ENCODE measurements at places on chromosomes 11 and 22.

DNA sequence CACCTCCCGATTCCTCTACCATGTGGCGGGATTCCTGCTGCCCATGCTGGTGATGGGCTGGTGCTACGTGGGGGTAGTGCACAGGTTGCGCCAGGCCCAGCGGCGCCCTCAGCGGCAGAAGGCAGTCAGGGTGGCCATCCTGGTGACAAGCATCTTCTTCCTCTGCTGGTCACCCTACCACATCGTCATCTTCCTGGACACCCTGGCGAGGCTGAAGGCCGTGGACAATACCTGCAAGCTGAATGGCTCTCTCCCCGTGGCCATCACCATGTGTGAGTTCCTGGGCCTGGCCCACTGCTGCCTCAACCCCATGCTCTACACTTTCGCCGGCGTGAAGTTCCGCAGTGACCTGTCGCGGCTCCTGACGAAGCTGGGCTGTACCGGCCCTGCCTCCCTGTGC is 10.5 kb downstream of the CXCR5 start:
- no peak for DNase-seq

- DNase-seq = no peak
These were observed 315.3 kb upstream of the LUZP2 start for GRCh38 chr11:24181395-24182047.

- DNase-seq = no peak
These were observed 9.5 kb downstream of the ROBO3 start for GRCh38 chr11:124874571-124875255.

GRCh38 chr22:38012604-38013072 is 28.3 kb upstream of the SOX10 start:
- no peak for DNase-seq

DNA sequence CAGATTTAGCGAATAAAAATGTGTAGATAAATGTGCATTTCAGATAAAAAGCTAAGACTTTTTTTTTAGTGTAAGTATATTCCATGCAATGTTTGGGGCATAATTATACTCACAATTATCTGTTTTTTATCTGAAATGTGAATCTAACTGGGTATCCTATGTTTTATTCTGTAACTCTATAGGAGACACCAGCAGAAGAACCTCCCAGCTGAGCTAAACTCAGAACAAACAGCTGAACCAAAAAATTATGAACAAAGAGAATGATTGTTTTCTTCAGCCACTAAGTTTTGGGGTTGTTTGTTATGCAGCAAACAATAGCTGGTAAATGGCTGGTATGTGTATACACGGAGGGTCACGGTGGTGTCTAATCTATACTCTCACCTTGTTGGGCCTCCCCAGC is 42.9 kb downstream of the FBXO7 start:
- no peak for DNase-seq

GRCh38 chr22:38294193-38294592 is 21.4 kb upstream of the TMEM184B start:
- no peak for DNase-seq

DNA sequence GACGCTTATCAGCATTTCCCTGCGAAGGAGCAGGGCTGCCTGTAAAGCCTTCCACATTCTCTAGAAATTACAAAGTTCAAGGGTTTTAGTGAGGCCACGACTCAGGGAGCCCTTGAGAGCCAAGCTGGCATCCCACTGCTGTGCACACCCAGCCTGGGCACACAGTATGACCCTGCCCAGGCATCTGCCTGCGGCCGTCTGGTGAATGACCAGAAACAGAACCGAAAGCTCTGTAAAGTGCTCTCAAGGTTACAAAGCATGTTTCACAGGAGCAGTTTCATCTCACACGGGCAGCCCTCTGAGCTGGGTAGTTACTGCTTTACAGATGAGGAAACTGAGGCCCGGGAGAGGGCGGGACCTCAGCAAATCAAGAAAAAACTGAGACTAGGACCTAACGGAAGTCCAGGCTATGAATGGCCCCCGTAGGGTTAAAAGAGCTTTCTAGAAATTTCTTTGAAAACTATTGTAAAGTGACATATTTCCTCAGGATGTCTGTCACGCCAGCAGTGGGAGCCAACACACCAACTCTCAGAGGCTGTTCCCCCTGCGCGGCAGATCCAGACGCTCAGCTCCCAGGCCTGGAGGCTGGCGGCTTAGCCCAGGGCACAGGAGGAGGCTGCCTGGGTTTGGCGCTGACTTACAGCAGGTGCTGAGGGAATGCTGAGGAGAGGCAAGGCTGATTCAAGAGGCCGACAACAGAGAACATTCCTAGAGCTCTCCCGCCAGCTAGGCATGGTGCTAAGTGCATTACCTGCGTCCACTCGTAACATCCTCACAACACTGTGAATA is 7.7 kb upstream of the TCF20 start:
- DNase-seq = no peak

GRCh38 chr11:78567209-78567608 is 7.5 kb downstream of the NARS2 start:
- no peak for DNase-seq

DNA sequence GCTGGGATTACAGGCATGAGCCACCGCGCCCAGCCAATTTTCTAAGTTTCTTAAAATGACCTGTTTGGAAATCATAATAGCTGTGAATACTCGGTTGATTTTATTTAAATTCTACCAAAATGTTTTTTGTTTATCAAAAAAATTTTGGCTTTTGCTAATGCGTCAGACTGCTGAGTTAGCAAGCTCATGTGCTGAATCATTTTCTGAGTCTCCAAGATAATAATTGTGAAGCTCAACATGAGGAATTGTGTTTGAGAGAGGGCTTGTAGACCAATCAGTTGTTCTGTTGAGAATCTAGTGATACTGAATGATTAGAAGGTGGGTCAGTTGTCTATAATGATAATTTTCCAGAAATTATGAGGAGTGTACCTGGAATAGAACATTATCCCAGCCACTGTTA is 15.9 kb downstream of the RNF214 start:
- no peak for DNase-seq

DNA sequence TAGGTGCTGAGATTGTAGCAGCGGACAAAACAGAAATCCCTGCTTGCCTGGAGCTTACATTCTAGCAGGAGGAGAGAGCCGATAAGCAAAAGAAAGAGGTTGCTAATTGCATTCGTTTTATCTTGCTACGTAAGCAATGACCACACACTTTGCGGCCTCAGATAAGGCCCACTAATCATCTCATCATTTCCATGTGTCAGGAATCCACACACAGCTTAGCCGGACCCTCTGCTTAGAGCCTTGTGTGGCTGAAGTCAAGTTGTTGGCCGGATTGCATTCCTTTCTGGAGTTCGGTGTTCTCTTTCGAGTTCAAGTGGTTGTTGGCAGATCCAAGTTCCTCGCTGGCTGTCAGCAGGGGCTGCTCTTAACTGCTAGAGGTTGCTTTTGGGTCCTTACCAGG is 101.6 kb downstream of the CHST1 start:
- no peak for DNase-seq

- DNase-seq = no peak
These were observed 105.1 kb downstream of the ARHGAP32 start for GRCh38 chr11:129086976-129087375.

GRCh38 chr11:2685566-2686359 is 14.0 kb downstream of the KCNQ1OT1 start:
- no peak for DNase-seq

DNA sequence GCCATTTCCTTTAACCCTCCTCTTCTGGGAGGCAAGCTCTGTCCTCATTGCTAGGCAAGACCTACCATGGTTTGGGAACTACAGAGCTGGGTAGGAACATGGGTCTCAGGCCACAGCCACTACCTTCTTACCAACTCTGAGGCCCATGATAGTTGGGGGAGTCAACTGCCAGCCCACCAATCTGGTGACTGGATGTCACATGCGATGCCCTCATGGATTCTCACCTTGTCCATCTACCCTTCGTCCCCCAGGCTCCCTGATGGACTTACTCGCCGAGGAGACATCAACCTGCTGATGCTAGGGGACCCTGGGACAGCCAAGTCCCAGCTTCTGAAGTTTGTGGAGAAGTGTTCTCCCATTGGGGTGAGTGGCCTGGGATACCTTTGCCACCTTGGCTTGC is 13.7 kb downstream of the MCM5 start:
- DNase-seq = no peak

- no peak for DNase-seq
These were observed 2.2 kb downstream of the TMEM80 start for GRCh38 chr11:697811-698311.

- no peak for DNase-seq
These were observed 1033.2 kb downstream of the TBC1D22A start for GRCh38 chr22:47795477-47796127.

GRCh38 chr22:21826204-21826603 is 41.2 kb downstream of the MAPK1 start:
- no peak for DNase-seq

GRCh38 chr11:74909812-74910211 is 39.1 kb downstream of the XRRA1 start:
- DNase-seq = no peak

- peak; percentile 87 for DNase-seq
These were observed 63.5 kb upstream of the CAPRIN1 start for GRCh38 chr11:33987975-33988580.

DNA sequence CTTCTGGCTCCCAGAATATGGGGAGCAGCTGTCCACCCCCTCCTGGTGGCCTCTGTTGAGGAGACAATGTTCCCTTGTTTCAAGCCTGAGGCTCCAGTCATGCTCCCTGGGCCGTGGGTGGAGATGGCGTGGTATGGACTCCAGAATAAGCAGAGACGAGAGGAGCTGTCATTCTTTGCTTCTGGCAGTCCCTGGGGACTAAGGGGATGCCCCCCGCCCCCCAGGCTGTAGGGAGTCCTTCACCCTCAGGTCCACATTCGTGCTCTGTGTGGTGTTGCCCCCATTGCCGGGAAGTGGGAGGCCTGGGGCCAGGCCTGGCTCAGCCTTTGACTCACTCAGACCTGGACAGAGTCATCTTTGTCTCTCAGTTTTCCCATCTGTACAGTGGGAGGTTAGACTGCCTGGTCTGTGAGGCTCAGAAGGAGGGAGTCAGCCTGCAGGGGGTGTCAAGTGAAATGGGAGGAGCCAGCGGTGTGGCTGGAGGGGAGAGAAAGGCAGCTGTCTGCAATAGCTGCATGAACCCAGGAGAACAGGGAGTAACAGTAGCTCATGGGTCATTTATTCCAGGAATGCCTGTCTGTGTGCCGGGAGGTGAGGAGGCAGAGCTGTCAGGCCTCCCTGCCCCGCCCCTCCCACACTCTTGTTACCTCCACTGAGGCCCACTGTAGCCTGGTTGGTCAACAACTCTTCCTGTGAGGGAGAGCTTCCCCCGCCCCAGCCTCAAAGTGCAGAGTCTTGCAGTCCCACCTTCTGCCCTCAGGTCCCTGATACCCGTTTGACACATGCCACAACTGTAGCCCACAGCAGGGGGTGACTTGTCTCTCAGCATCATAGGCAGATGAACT is 6.3 kb downstream of the ARHGEF17 start:
- DNase-seq = no peak

DNA sequence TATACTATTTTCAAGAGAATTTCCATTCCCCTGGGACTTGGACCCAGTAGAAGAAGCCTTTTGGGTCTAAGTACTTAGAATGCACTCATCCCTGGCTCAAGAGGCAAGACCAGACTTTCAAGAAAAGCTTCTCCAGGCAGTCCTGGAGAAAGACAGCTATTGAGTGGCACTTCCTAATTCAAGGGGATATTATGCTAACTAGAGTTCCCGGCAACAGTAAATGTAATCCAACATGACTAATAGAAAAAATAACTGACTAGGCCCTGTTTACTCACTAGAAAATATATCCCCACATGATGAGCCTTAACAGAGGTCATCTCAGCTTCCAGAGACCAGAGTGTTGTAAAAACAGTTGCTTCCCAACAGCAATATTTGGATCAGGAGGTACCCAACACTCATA is 47.2 kb upstream of the AKIP1 start:
- no peak for DNase-seq

DNA sequence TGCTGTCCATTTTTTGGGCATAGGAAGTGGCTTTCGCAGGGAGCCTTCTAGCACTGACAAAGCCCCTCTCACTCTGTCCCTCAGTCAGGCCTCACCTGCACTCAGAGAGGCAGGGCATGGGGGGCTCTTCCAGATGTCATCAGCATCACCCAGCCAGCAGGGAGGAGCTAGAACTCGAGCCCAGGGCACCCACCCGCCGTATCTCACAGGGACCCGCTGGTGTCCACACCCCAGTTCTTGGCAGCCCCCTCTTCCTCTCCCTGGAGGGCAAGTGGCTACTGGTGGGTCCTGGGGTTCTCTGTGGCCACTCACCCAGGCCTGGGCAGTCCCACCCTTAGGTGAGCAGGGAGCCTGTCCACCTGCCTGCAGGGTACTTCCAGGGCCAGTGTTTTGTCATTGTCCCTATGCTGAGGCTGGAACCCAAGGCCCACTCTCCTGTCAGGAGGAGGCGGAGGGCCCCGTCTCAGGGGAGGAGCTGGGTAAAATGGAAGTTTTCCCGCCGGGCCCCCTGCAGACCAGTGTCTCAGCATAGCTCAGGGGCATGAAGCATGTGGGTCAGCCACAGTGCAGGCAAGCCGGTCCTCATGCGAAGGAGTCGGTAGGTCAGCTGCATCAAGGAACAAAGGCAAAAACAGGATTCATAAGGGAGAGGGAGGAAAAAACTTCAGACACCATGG is 21.8 kb downstream of the MYO7A start:
- DNase-seq = no peak

DNA sequence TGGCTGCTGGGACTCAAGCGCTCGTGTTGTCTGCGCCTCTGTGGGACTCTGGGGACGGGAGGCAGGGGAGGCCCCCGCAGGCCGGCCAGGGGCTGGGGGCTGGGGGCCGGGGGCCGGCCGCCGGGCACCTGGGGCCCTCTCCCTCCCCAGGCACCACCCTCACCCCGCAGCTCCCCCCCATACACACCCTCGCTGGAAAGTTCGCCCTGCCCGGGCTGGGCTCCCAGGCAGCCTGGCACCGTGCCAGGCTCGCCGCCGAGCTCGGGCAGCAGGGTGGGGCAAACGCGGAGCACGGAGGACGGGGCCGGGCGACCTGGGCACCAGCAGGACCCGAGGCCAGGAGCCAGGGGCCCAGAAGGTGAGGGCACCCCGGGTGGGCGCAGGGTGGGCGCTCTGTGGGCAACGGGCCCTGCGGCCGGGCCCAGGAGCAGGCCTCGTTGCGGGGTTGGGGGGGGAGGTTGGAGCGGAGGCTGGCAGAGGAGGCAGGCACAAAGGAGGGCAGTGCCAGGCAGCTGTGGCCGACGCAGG is 76.7 kb upstream of the WNT7B start:
- DNase-seq = peak; percentile 57

GRCh38 chr22:46574993-46575910 is 37.8 kb upstream of the CELSR1 start:
- DNase-seq = no peak

GRCh38 chr22:21599053-21599893 is 30.5 kb downstream of the YDJC start:
- DNase-seq = no peak

Measured in activated naive CD4-positive, alpha-beta T cell treated with anti-CD3 and anti-CD28 coated beads for 36 hours (primary cell).